Psoas muscle (tissue), 8 donors: ENCODE measurements at places on chromosomes 16 and 17. TPM values are rescaled to one million over a fixed set of nuclear protein-coding genes. Genes with fewer than 3 reads are reported as not detected.
A peak's percentile ranks its signal among the peaks of the same experiment; 100 is the strongest.

SYNGR3 gene
- total RNA-seq = 0.25 TPM

MYH1 gene
- 728 TPM for total RNA-seq

KRT24 gene
- total RNA-seq = not detected

NPIPA8 gene
- total RNA-seq = not detected

CACNG1 gene
- total RNA-seq = 312 TPM

LYRM9 gene
- 8.1 TPM for total RNA-seq

TP53TG3C gene
- not detected for total RNA-seq

KRTAP9-4 gene
- total RNA-seq = not detected

C17orf100 gene
- 0.77 TPM for total RNA-seq

GRCh38 chr17:72730077-72730476 lies 362.4 kb downstream of the SLC39A11 start:
- H3K27ac ChIP-seq = no peak overlapping the region
- no peaks in the 10 kb centered on the region for H3K27me3 ChIP-seq
- H3K36me3 ChIP-seq = no peaks in the 10 kb centered on the region
- no peak for DNase-seq

- DNase-seq = no peak
- no peak overlapping the region for H3K4me3 ChIP-seq
- no peaks in the 10 kb centered on the region for H3K36me3 ChIP-seq
- no peaks in the 10 kb centered on the region for H3K4me1 ChIP-seq
- no peaks in the 10 kb centered on the region for H3K27me3 ChIP-seq
Measured at GRCh38 chr17:66275651-66276050, 26.8 kb upstream of the PRKCA start.

DNA sequence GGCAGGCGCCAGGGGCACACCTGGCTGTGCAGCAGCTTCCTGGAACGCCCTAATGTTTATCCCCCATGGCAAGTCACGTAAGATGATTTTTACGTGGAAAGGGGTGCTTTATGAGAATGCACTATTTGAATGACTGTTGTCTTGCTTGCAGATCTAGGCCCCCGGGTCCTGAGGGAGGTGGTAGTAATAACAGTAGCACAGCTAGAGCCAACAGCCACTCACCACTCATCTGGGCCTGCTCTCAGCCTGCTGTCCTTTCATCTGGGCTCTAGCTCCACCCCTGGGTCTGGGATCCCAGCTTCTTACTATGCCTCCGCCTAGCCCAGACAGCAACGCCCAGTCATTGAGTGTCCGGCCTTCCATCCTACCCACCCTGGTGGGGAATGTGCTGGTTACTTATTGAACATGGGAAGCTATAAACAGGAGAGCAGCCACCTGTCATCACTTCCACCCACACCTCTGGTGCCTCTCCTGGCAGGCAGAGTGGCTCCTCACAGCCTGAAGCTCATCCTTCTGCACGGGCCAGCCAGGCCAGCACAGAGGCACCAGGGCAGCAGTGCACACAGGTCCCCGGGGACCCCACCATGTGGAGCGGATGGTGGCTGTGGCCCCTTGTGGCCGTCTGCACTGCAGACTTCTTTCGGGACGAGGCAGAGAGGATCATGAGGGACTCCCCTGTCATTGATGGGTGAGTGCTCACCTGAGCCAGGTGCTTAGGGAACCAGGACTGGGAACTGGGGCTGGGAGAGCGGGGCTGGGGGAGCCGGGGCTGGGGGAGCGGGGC lies 16.6 kb downstream of the DPEP1 start:
- H3K4me3 ChIP-seq = no peak overlapping the region
- no peaks in the 10 kb centered on the region for H3K36me3 ChIP-seq
- no peak for DNase-seq
- no peaks in the 10 kb centered on the region for H3K4me1 ChIP-seq
- no peak overlapping the region for H3K27ac ChIP-seq

GRCh38 chr17:62405451-62405850 lies 18.2 kb upstream of the METTL2A start:
- no peak for DNase-seq
- H3K36me3 ChIP-seq = no peaks in the 10 kb centered on the region
- H3K4me1 ChIP-seq = no peaks in the 10 kb centered on the region

GRCh38 chr17:20121359-20122253 lies 112.4 kb downstream of the SPECC1 start:
- no peak overlapping the region for H3K4me3 ChIP-seq
- H3K4me1 ChIP-seq = peaks cover 10% of the 10 kb centered on the region
- DNase-seq = peak; percentile 47
- no peak overlapping the region for H3K27ac ChIP-seq

DNA sequence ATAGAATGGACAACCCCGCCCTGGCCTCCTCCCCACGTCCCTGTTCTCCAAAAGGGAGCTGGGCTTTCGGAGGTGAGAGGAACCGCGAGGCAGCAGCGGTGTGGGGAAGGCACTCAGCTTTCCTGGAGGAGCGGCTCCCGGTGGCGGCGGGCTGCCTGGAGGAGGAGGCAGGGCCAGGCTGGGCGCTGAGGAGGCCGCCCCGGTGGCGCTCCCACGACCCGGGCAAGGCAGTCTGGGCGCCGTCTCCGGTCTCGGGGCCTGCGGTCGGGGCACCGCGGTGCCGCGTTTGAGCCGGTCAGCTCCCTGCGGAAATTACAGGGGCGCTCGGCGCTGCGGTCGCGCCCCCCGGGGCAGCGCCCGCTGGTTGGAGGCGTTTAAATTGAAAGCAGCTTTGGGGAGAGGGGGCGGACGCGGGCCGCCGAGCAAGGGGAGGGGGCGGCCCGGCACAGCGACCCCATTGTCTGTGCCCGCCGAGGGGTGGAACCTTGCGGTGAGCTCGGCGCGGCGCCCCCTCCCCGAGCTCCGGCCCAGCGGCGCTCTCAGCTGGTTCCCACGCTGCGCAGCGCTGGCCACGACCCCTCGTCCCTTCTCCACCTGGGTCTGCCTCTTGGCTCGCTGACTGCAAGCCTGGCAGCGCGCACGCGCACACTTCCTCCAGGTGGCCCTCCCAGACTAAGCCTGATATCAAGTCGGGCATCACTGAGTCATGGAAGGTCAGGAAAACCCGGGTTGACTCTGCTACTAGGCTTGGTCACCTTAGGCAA lies 58.7 kb upstream of the DLX4 start:
- H3K27ac ChIP-seq = no peak overlapping the region
- DNase-seq = no peak
- H3K27me3 ChIP-seq = peaks cover 41% of the 10 kb centered on the region
- H3K4me1 ChIP-seq = no peaks in the 10 kb centered on the region
- H3K4me3 ChIP-seq = no peak overlapping the region

DNA sequence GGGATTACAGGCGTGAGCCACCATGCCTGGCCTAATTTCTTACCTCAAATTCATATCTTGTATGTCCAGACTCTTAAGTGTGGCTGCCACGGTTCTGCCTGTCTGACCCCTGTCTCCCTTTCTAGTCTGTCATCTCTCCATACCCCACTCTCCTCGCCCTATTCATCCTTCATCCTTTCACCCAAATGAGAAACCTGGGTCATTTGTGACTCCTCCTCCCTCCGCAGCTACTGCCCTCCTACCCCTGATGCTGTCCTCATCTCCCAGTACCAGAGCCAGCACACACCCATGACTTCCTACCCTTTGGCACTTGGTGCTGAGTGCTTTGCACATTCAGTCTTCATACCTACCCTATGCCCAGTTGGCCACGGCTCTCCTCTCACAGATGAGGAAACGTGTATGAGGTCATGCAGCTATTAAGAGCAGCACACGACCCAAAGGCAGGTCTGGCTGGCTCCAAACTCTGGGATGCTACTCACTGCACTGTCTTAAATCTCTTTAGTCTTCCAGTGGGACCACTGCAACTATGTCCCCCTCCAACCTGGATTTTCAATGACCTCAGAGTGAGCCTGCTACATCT lies 1.6 kb downstream of the SPATA32 start:
- H3K36me3 ChIP-seq = peaks cover 7% of the 10 kb centered on the region
- H3K27me3 ChIP-seq = no peaks in the 10 kb centered on the region
- H3K4me1 ChIP-seq = peaks cover 55% of the 10 kb centered on the region
- no peak overlapping the region for H3K4me3 ChIP-seq
- DNase-seq = peak; percentile 62
- H3K27ac ChIP-seq = peak overlapping the region; percentile 70

GRCh38 chr16:61681673-61682072 lies 354.6 kb downstream of the CDH8 start:
- no peaks in the 10 kb centered on the region for H3K27me3 ChIP-seq
- DNase-seq = no peak
- no peak overlapping the region for H3K27ac ChIP-seq

GRCh38 chr17:17772231-17772630 lies 64.6 kb downstream of the SREBF1 start:
- H3K4me3 ChIP-seq = no peak overlapping the region
- DNase-seq = no peak
- H3K4me1 ChIP-seq = peaks cover 65% of the 10 kb centered on the region
- H3K27me3 ChIP-seq = no peaks in the 10 kb centered on the region
- H3K27ac ChIP-seq = no peak overlapping the region
- H3K36me3 ChIP-seq = no peaks in the 10 kb centered on the region

DNA sequence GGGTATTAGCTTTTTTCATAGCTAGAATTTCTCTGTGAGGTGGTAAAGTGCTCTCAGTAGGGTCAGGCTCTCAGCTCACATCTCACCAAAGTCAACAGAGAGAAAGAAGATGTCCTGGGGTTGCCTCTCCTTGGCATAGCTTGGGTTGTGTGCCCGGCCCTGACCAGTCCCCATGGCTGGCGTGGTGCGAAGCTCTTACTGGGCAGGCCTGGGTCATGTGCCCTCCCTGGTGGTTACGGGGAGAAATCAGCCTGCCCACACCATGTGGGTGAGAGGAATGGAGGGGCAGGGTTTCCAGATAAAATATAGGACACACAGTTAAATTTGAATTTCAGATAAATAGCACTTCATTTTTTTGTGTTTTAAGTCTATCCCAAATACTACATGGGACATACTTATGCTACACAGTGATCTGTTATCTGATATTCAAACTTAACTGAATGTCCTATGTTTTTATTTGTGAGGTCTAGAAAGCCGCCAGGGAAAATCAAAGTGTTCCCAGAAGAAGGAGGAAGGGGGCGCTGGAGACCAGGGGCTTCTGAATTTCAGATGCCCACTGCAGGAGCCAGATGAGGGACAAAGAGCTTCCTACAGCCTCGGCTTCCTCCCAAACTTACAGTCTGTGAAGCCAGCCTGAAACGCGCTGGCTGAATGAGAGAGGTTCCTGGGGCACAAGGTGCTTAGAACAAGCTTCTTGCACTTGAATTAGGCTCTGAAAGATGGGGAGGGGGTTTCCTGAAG lies 45.4 kb downstream of the NKD1 start:
- H3K4me1 ChIP-seq = no peaks in the 10 kb centered on the region
- no peak overlapping the region for H3K27ac ChIP-seq
- H3K27me3 ChIP-seq = no peaks in the 10 kb centered on the region
- no peak for DNase-seq
- no peak overlapping the region for H3K4me3 ChIP-seq

- no peaks in the 10 kb centered on the region for H3K36me3 ChIP-seq
- DNase-seq = no peak
- peaks cover 10% of the 10 kb centered on the region for H3K4me1 ChIP-seq
Measured at GRCh38 chr17:78374631-78375274, 3.7 kb upstream of the PGS1 start.

- no peaks in the 10 kb centered on the region for H3K36me3 ChIP-seq
- H3K27me3 ChIP-seq = no peaks in the 10 kb centered on the region
- no peak overlapping the region for H3K4me3 ChIP-seq
- H3K4me1 ChIP-seq = no peaks in the 10 kb centered on the region
Measured at GRCh38 chr17:72255481-72255880, 134.7 kb downstream of the SOX9 start.

DNA sequence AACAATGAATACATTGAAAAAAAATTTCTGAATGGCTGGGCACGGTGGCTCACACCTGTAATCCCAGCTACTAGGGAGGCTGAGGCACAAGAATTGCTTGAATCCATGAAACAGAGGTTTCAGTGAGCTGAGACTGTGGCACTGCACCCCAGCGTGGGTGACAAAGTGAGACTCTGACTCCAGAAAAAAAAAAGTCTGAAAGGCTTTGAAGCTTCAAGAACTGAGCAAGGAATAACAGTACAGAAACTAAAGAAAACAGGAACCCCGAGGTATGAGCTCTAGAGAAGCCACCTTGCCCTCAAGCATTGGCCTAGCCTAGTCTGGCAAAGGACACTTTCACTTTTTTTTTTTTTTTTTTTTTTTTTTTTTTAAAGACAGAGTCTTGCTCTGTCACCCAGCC lies 45.0 kb downstream of the TEX2 start:
- H3K27ac ChIP-seq = peak overlapping the region; percentile 80
- H3K4me1 ChIP-seq = peaks cover 51% of the 10 kb centered on the region
- no peak overlapping the region for H3K4me3 ChIP-seq
- DNase-seq = no peak
- H3K36me3 ChIP-seq = peaks cover 9% of the 10 kb centered on the region

DNA sequence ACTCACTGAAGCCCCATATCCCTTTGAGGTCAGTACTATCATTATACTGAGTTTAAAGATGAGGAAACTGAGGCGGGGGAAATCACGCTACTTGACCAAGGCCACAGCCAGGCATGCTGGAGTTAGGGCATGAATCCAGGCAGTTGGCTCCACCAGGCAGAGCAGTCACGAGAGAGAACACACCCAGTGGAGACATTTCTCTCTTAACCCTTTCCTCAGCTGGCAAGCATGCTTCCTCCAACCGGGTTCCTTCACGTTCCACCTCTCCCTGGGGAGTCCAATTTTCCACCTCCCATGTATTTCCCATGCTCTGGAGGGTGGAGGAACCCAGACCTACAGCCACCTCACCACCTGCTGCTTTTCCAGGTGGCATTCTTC lies 32.8 kb downstream of the VAC14 start:
- H3K27ac ChIP-seq = peak overlapping the region; percentile 41
- H3K4me1 ChIP-seq = peaks cover 47% of the 10 kb centered on the region
- no peaks in the 10 kb centered on the region for H3K36me3 ChIP-seq

- no peaks in the 10 kb centered on the region for H3K36me3 ChIP-seq
- H3K27me3 ChIP-seq = peaks cover 4% of the 10 kb centered on the region
- no peaks in the 10 kb centered on the region for H3K4me1 ChIP-seq
- peak within 1 kb of the TSS; percentile 68 for H3K4me3 ChIP-seq
Measured at GRCh38 chr17:44829523-44830358, at the start of gene GJC1. TSS of gene GJC1 (minus strand) at chr17:44830287. CDS start at chr17:44805817, 24,470 bp downstream.
